ENCODE measurements at places on chromosomes 2 and 18. TPM values are rescaled to one million over a fixed set of nuclear protein-coding genes. Genes with fewer than 3 reads are reported as not detected.

IL36B gene
- not detected for total RNA-seq

IL37 gene
- not detected for total RNA-seq

SERPINB10 gene
- total RNA-seq = 0.98 TPM

IL1RL1 gene
- total RNA-seq = 10.6 TPM

TSGA10 gene
- total RNA-seq = 3.7 TPM

SEPTIN10 gene
- total RNA-seq = 107 TPM

TUBA4B gene
- total RNA-seq = not detected

DUSP2 gene
- total RNA-seq = 14.0 TPM

SAG gene
- total RNA-seq = not detected

PROM2 gene
- total RNA-seq = 70.5 TPM

RND3 gene
- total RNA-seq = 62.1 TPM

IL36RN gene
- 0.25 TPM for total RNA-seq
